ENCODE measurements at places on chromosomes 1 and 21.

DNA sequence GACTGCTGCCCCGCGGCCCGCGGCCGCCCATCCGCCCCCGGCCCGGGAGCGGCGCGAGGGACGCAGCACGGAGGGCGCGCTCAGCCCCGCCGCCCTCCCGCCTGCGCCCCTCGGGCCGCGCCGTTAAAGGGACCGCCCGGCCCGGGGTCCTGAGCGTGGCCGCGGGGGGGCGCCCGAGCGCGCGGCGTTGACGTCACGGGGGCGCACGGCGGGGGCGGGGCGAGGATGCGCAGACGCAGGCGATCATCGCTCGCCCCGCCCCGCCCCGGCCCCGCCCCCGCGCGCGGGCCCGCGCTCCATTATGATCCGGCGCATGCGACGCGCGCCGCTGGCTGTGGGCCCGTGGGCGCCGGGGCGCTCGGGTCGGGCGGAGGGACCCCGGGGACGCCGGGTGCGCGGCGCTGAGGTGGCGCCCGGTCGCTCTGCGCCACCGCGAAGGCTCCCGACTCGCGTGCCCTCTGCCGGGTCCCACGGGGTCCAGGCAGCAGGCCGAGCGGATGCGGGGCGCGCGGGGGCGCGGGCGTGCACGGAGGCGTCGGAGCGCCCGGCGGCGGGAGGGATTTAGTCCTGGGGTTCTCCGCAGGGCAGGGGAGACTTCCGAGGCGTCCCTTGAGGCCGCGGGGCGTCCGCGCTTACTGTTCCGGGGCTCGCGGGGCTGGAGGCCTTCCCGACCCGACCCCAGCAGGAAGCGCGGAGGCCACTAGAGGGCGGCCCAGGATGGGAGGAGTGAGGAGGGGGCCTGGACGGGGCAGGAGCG lies at the start of gene DVL1:
TSS of gene DVL1 (minus strand) at position 163 of the 757 bp plus-strand sequence. CDS start 353 bp downstream, outside the sequence.
- DNase-seq = peak; percentile 75
- H3K27me3 ChIP-seq = no peaks in the 10 kb centered on the region
- H3K4me3 ChIP-seq = no peak within 1 kb of the TSS
- H3K36me3 ChIP-seq = no peaks in the 10 kb centered on the region

GRCh38 chr1:180521474-180522212 lies 19.3 kb upstream of the ACBD6 start:
- no peak overlapping the region for H3K27ac ChIP-seq
- no peak for DNase-seq
- no peaks in the 10 kb centered on the region for H3K27me3 ChIP-seq
- H3K4me3 ChIP-seq = no peak overlapping the region

- H3K4me3 ChIP-seq = no peak overlapping the region
- no peak for DNase-seq
- no peaks in the 10 kb centered on the region for H3K27me3 ChIP-seq
- no peaks in the 10 kb centered on the region for H3K4me1 ChIP-seq
- H3K36me3 ChIP-seq = no peaks in the 10 kb centered on the region
These were observed 233.9 kb upstream of the CAMK1G start for GRCh38 chr1:209349363-209350308.

DNA sequence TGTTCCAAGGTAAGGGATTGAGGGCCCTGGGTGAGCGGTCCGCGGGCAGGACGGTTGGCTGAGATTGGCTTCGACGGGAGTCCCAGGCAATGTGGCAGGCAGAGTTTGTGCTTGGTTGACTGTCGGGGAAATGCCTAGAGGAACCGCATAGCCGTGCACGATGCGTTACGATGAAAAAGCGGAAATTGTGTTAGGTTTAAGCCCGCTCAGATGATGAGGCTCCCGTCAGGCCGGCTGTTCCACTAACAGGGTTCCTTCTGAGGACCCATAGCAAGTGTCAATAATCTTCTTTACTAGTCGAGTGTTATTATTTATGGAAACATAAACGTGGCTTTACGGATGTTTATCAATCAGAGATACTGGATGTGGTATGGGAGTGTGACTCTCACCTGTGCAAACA lies 117.8 kb upstream of the COL6A1 start:
- H3K27me3 ChIP-seq = no peaks in the 10 kb centered on the region
- DNase-seq = no peak
- H3K36me3 ChIP-seq = no peaks in the 10 kb centered on the region
- H3K27ac ChIP-seq = no peak overlapping the region
- no peaks in the 10 kb centered on the region for H3K4me1 ChIP-seq
- H3K4me3 ChIP-seq = no peak overlapping the region

GRCh38 chr21:26743524-26743923 lies 101.7 kb downstream of the ADAMTS1 start:
- H3K36me3 ChIP-seq = no peaks in the 10 kb centered on the region
- H3K4me3 ChIP-seq = no peak overlapping the region
- no peak for DNase-seq
- H3K27ac ChIP-seq = no peak overlapping the region
- H3K4me1 ChIP-seq = no peaks in the 10 kb centered on the region
- H3K27me3 ChIP-seq = no peaks in the 10 kb centered on the region

- H3K36me3 ChIP-seq = no peaks in the 10 kb centered on the region
- DNase-seq = no peak
- no peak overlapping the region for H3K4me3 ChIP-seq
- peaks cover 7% of the 10 kb centered on the region for H3K27me3 ChIP-seq
- H3K4me1 ChIP-seq = no peaks in the 10 kb centered on the region
These were observed 75.2 kb upstream of the TSPAN2 start for GRCh38 chr1:115164484-115164883.

- H3K27me3 ChIP-seq = no peaks in the 10 kb centered on the region
- no peak for DNase-seq
- H3K36me3 ChIP-seq = no peaks in the 10 kb centered on the region
- peaks cover 15% of the 10 kb centered on the region for H3K4me1 ChIP-seq
These were observed 3.0 kb upstream of the SMYD2 start for GRCh38 chr1:214277704-214278635.

DNA sequence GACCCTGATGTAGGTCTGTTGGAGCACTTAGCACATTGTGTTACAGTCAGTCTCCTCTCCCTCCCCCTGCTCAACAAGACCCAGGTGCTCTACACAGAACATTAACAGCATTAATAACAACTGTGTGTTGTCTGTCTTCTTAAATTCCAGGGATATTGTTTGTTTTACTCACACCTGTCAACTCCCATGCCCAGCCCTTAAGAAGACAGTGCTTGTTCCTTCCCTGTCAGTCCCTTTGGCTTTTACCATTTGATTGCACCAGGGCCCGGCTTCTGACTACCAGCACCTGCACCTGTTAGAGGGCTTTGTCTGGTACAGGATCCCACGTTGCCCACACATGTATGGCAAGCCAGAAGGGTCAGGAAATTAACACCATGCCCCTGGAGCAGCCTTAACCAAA lies 11.7 kb downstream of the RIMKLA start:
- H3K36me3 ChIP-seq = no peaks in the 10 kb centered on the region
- DNase-seq = no peak
- no peaks in the 10 kb centered on the region for H3K4me1 ChIP-seq
